HTR-8/SVneo (cell line): ENCODE measurements at places on chromosomes 5 and 9.
A peak's percentile ranks its signal among the peaks of the same experiment; 100 is the strongest.

DNA sequence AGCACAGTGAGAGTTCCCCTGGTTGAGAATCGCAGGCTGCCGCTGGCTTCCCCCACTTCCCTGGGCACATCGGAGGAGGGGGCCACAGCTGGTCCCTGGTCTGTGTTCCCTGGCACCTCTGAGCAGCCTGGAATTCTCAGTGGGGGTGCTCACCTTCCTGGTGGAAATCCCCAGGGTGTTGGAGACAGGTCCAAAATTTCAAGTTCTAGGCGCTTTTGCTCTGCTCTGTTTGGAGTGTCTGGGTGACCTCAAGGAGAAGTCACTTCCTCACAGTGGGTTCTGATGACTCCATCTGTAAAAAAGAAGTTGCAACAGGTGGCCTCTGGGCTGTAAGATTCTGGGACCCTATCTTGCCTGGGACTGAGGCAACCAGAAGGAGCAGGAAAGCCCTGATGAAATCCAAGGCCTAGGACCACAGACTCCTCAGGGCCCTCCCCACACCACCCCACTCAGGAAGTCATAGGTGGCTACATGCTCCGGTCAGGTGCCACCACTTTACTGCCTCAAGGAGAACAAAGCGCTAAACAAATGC, at the start of gene TRAF1:
TRAF1 (minus strand) TSS at position 400 of the 532 bp plus-strand sequence. CDS start 721 bp downstream, outside the sequence.
- DNase-seq, result no peak

GRCh38 chr5:91224456-91224855, 158.7 kb downstream of the ARRDC3 start:
- no peak for DNase-seq

GRCh38 chr5:96330530-96331140, 102.4 kb downstream of the PCSK1 start:
- no peak for DNase-seq

GRCh38 chr5:2575292-2575691, 176.2 kb downstream of the IRX2 start:
- DNase-seq, result no peak

DNA sequence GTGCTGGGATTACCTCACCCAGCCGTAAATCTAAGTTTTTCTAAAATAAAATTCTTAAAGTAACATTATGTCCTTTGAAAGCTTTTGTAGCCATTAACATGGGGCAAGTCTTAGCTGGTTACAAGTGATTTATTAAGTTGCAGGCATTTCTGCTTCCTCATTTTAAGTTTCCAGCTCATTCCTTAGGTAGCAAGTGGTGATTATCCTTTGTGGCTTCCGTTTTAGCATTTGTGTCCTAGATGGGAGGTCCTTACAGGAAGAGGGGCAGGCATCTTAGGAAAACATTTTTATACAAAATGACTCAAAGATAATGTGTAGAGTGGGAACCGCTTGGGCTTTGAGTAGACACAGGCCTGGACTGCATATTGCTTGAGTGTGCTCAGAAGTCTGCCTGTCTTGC, 35.0 kb upstream of the ROPN1L start:
- DNase-seq, result no peak

GRCh38 chr5:134638760-134639201, 6.2 kb upstream of the SAR1B start:
- DNase-seq, result no peak

DNA sequence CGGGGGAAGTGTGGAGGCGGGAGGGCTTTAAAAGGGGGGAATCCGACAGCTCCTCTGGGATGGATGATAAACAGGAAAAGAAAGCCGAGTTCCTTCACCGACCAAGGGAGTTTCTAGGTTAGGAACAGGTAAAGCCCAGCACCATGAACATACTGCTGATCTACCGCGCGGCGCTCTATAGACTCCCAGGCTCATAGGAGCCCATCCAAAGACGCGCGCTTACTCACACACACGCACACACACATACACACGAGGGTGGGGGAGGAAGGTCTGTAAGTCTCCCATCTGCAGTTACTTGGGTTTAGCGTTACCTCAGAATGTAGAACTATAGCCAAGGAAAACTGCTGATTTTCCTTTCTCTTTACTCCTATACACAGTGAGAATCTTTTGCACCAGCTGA, 2.6 kb upstream of the GABRB2 start:
- DNase-seq, result no peak

GRCh38 chr9:7273575-7273974, 515.8 kb downstream of the KDM4C start:
- DNase-seq, result no peak

DNA sequence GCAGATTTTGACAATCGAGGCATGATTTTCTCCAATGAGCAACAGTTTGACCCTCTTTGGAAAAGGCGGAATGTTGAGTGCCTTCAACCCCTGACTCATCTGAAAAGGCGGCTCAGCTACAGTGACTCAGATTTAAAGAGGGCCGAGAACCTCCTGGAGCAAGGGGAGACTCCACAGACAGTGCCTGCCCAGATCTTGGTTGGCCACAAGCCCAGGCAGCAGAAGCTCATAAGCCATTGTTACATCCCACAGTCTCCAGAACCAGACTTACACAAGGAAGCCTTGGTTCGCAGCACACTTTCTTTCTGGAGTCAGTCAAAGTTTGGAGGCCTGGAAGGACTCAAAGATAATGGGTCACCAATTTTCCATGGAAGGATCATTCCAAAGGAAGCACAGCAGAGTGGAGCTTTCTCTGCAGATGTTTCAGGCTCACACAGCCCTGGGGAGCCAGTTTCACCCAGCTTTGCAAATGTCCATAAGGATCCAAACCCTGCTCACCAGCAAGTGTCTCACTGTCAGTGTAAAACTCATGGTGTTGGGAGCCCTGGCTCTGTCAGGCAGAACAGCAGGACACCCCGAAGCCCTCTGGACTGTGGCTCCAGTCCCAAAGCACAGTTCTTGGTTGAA, 13.6 kb downstream of the PTPDC1 start:
- peak; percentile 38 for DNase-seq

DNA sequence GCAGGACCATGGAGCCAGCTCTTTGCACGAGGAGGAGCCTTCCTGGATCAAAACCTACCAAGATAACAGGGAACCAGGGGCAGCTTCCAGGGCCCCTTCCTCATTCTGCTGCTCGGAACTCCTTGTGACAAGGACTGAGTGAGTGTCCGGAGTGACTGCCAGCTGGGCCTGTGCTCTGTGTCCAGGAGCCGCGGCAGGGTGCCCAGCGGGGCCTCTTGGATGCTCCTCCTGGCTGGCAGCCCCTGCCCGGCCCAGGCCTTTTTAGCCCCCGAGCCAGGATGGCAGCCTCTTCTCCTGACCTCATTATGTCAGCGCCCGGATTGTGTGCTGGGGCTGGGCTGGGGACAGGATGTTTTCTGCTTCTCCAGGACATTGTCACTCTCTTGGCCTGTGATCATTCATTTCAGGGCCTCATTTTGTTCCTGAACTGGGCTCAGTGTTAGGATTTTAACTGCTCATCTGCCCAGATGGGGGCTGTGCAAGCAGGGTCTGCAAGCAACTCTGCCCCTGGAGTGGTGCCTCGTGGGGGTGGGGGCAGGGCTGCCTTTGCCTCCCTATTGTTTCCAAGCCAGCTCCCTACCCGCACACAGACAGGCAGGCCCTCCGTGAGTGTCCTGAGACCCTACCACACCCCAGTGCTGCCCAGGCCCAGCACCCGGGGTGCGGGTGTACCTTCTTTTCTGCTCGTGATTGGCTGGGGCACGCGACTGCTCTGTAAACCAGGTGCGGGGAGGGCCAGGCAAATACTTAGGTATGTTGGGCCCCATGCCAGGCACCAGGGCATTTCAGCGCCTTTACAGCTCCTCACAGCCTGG, 161.6 kb downstream of the COL23A1 start:
- no peak for DNase-seq

DNA sequence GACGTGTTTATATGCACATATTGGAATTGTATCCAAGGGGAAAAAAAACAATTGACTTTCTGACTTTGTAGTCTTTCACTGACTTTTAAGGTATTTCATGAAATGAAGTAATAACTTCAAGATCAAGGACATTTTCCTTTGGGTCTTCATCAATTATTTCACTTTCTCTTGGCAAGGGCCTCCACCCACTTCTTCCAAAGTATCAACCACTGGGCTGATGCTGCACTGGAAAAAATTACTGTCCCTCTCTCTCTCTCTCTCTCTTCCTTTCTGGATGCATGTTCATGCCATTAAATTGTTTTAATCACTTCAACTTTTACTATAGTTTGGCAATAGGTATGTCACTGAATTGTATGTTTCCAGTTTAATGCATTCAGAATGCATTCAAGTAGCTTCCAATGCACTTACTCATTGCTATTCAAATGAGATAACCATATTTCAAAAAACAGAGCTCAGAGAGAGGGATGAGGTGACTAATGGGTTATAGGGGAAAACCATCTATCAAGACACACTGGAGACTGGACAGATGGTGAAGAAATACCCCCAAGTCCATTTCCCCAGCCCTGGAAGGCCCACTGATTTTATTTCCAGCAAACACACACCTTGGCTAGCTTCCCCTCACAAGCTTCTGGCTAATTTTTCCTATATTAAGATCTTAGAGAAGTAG, 585.3 kb downstream of the EBF1 start:
- DNase-seq, result peak; percentile 10

- no peak for DNase-seq
Measured at GRCh38 chr5:127586066-127586770, 62.7 kb upstream of the CTXN3 start.

- DNase-seq, result no peak
Measured at GRCh38 chr9:86410281-86410680, 56.1 kb upstream of the TUT7 start.

DNA sequence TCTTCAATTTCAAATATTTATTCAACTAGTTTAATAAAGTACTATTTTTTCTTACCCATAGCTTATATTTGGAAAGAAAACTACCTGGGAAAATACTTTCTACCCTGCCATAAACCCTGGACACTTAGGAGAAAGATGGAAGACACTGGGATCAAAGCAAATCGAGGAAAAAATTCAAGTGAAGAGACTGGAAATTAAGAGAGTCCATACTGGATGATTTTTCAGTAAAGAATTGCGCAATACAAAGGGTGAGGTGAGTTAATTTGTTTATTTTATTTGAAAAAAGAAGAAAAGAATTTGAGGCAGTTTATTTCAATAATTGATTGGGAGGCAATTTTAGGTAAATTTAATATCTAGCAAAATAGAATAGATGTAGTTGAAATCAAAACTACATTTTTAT, 331.8 kb upstream of the ITGA1 start:
- DNase-seq, result no peak

DNA sequence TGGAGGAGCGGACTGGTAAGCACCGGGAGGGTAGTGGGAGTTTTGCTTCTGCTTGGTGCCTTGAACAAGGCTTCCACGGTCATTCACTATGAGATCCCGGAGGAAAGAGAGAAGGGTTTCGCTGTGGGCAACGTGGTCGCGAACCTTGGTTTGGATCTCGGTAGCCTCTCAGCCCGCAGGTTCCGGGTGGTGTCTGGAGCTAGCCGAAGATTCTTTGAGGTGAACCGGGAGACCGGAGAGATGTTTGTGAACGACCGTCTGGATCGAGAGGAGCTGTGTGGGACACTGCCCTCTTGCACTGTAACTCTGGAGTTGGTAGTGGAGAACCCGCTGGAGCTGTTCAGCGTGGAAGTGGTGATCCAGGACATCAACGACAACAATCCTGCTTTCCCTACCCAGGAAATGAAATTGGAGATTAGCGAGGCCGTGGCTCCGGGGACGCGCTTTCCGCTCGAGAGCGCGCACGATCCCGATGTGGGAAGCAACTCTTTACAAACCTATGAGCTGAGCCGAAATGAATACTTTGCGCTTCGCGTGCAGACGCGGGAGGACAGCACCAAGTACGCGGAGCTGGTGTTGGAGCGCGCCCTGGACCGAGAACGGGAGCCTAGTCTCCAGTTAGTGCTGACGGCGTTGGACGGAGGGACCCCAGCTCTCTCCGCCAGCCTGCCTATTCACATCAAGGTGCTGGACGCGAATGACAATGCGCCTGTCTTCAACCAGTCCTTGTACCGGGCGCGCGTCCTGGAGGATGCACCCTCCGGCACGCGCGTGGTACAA, 556 bp downstream of the PCDHGC3 start:
- peak; percentile 60 for DNase-seq

DNA sequence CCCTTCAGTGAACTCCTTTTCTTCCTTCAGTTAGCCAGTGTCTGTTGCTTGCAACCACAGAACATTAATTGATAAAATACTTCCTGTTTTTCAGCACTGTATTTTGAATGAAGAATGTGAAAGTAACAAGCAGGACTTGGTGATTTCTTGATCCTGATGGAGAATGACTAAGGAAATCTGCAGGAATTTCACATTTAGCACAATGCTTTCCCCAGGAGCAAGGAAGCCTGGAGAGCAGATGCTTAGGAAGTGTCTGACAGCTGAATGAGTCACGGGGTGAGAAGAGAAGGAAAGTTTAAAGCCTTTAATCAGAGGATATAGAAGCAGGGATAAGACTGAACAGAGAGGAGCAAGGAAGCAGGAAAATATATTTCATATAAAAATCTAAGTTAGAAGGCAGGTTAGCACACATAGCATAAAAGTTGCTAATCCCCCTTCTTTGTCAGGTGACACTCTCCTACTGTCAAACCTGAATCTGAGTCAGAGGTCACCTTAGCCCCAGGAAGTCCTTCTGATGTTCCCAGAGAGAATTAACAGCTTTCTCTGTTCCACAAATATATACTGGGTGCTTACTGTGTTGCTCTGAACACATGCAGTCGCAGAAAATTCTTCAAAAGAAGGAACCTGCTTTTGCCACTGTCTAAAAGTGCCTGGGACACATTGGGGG, 59.7 kb downstream of the GNA14 start:
- DNase-seq, result peak; percentile 59

DNA sequence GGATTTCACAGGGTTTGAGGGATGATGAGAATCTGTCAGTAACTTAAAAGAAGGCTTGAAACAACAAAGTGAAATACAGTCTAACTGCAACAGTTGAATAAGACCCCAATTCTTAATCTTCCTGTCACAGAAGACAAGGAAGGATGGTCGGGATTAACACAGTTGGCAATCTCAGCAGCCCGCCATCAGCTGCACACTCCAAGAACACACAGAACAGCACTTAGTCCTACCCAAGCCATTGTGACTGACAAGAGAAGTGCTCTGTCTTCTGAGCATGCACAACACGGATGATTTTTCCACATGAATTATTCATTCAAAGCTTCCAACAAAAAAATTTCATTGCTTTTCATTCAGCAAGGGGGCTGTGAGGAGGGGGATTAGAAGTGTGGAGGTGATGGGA, 576.1 kb downstream of the TLE4 start:
- no peak for DNase-seq

- DNase-seq, result no peak
Measured at GRCh38 chr9:7879551-7880245, 80.1 kb upstream of the DMAC1 start.

DNA sequence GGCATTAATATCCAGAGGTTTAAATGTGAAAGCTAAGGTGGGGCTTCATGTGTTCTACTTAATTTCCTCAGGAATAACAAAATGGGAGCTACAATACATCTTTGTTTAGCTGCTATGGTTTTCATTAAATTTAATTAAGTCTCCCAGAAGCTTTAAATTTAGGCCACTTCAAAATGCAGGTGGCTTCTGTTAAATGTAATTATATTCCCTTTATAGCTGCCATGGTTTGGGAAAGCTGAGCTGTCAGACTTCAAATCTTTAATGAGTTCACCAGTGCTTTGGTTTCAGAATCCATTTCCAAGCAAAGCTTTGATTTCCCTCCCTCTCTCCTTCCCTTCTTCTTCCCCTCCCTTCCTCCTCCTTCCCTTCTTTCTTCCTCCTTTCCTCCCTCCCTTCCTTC, 58.4 kb upstream of the FAM170A start:
- DNase-seq, result no peak

GRCh38 chr9:14279671-14280070, 34.3 kb downstream of the NFIB start:
- no peak for DNase-seq
